Stimulated activated CD8-positive, alpha-beta memory T cell treated with anti-CD3 and anti-CD28 coated beads, Interleukin-2, amount 100 ng/mL, for 1 hour (primary cell): ENCODE measurements at places on chromosomes 4 and X.

DNA sequence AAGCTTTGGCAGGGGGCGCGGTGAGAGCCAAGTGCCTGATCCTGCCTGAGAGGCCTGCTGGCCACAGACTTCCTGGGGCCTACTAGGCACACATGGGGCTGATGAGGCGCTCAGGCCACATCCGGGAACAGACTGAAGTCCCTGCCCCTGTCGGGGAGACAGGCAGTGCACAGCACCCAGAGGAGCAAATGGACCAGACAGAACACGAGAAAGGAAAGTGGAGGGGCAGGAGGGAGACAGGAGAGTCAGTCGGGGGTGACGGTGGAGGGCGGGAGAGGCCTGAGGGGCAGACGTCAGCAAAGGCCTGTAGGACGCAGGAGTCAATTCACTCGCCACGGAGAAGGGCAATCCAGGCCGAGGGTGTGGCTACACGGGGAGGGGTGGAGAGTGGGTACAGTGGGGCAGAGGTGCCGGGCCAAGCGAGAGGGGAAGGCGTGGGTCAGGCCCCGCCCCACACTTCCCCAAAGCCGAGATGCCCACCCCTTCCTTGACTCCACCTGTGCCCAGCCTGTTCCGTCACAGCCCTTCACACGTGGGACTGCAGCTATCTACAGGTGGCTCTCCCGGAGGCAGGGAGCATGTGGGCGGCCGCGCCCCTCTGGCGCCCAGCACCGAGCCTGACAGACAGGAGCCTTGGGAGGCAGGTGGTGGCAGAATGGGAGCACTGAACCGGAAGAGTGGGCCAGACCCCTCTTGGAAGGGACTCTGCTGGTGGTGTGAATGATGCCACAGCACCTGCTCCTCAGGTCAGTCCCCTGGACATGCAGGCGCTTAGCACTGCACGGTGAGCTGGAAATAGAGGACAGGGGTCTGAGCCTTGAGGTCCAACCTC, 20.5 kb downstream of the NOP14 start:
- DNase-seq = no peak

DNA sequence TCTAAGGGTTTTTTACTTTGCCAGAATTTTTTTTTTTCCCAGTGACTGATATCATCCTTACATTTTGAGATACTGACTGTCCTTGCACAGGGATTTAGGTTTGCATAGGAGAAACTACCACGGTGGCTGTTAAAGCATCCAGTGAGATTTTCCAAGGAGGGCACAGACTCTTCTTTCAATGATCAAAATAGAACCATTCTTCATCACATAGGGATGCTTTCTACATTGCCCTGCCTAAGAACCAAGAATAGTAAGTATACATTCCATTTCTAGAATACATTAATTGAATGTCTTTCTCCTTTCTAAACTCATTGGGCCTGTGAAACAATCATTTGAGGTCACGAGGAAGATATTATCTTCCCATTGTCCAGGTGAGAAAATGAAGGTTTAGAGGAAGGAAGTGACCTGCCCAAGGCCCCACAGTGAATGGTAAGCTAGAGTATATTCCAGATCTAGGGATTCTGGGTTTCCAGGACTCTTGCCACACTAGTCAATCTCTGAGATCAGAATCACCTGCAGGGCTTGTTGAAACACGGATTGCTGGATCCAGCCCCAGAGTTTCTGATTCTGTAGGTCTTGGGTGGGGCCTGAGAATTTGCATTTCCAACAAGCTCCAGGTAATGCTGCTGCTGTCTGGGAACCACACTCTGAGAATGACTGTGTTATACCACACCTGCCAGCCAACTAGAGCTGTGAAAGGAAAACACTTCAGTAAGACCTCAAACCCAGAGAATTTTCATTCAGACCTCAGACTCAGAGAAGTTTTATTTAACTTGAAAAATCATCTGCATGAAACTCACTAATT, 17.7 kb upstream of the TMEM154 start:
- no peak for DNase-seq

GRCh38 chrX:53442322-53442631, 8.1 kb upstream of the HSD17B10 start:
- DNase-seq = no peak

GRCh38 chr4:94420356-94420755, 31.4 kb upstream of the PDLIM5 start:
- DNase-seq = no peak

DNA sequence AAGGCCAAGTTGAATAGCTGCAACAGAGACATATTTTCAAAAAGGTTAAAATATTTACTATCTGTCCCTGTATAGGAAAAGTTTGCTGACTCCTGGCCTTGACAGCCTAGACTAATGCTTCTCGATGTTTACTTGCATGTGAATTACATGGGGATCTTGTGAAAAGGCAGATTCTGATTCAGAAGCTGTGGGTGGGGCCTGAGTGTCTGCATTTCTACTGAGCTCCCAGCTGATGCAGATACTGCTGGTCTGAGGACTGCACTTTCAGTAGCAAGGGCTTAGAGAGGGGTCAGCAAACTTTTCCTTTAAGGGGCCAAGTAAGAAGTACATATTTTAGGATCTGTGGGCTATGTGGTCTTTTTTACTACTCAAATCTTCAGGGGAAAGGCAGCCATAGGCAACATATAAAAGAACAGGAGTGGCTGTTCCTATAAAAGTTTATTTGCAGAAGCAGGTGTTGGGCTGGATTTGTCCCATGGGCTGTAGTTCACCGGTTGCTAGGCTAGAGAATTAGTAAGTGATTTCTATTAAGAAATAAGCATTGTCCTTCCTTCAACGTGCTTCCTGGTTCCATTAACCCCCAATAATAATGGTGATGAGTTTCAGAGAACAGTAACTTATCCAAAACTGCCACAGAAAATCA, 97.2 kb upstream of the PDE5A start:
- DNase-seq = no peak

DNA sequence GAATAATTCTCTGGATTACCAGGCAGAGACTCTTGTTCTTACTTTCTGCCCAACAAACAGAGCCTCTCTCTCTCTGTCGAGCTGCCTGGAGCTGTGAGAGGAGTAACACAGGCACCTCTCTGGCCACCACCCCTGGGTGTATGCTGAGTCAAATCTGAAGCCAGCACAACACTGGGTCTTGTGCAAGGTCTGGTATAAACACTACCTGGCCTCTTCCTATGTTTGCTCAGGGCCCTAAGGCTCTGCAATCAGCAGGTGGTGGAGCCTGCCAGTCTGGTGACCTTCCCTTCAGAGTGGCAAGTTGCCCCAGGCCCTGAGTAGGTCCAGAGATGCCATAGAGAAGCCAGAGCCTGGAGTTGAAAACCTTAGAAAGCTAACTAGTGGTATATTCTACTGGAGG, 139.9 kb downstream of the CPXCR1 start:
- no peak for DNase-seq

GRCh38 chr4:185552254-185552653, 16.9 kb upstream of the PDLIM3 start:
- no peak for DNase-seq

DNA sequence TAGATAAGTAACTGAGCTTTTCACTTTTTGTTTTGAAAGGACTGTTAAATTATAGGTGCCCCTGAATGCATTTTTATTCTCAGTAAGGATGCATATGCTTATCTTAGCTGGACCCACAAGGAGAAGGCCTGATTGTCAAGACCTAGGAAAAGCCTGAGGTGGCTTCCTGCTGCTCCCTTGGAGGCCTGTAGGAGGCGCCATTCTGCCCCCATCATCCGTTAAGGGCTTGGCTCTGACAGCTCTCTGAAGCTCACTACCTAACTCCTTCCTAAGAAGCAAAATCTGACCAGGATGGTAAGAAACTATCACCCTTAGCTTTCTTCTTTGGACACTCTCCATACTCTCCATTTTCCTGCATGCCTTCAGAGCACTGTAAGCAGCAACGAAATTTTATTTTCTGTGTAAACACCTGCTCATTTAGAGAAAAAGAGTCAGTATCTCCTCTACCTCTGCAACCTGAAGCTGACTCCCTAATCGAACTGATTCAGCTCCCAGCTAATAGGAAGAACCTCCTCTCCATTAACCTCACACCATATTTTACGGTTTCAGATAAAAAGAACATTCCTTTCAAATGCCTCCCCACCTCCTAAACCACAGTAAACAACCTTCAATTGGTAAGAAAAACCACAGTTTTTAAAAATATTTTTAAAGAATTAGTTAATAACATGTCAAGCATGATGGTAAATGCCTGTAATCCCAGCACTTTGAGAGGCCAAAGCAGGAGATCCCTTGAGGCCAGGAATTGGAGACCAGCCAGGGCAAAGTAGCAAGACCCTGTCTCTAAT, 73.4 kb upstream of the EDNRA start:
- no peak for DNase-seq
